NCI-H526 treated with DMSO at 0.1 percent for 48 hours (cell line): ENCODE measurements at places on chromosomes 3 and 15.

GRCh38 chr3:158911586-158911985 is 109.7 kb downstream of the MFSD1 start:
- peak; percentile 12 for DNase-seq

DNA sequence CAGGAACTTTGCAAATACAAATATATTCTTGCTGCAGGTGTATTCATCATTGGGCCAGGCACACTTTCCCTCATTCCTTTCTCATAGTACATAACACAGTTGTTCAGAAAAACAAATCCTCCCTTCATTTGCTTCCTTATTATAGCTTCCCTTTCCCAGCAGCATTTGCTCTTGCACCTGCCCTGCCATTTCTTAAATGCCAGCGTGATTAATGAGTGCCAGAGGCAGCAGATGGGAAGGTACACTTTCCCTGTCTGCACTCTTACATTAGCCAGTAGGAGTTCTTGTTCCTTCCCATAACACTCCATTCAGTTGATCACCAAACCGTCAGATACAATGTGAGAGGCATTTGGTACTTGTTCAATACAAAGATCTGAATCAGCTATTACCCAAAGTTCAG is 128.5 kb upstream of the GAP43 start:
- DNase-seq: no peak

DNA sequence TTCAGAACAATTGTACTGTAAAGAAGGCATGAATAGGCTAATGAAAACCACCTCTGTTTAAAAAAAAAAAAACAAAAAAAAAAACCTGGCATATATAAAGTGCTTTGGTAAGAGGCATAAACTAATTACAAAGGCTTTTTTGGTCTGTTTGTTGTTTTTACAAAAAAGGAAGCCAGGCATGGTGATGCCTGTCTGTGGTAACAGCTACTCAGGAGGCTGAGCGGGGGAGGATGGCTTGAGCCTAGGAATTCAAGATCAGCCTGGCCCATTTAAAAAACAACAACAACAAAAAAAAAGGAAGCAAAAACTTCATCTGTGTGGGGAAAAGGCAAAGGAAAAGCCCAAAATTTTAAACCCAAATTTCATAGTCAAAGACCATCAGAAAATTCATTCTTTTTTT is 47.0 kb downstream of the OSBPL10 start:
- DNase-seq: no peak

GRCh38 chr3:193987186-193987585 is 148.8 kb upstream of the HES1 start:
- DNase-seq: no peak

GRCh38 chr3:185820973-185821758 is 3.7 kb downstream of the IGF2BP2 start:
- DNase-seq: no peak

GRCh38 chr3:190346541-190346940 is 24.3 kb upstream of the CLDN1 start:
- no peak for DNase-seq

GRCh38 chr3:59482684-59483083 is 432.9 kb upstream of the CFAP20DC start:
- no peak for DNase-seq
